ENCODE measurements at places on chromosomes 13 and 19. TPM values are rescaled to one million over a fixed set of nuclear protein-coding genes. Genes with fewer than 3 reads are reported as not detected.

ZNF836 gene
- 0.98 TPM for total RNA-seq

RFPL4AL1 gene
- total RNA-seq: not detected

ZNF865 gene
- total RNA-seq: 13.6 TPM

TMEM38A gene
- total RNA-seq: 1.9 TPM

FFAR2 gene
- not detected for total RNA-seq

TNFSF13B gene
- total RNA-seq: not detected

ZNF699 gene
- 0.36 TPM for total RNA-seq

POLRMT gene
- 79.8 TPM for total RNA-seq

GPI gene
- 705 TPM for total RNA-seq

SCN1B gene
- 19.3 TPM for total RNA-seq

PRODH2 gene
- 0.25 TPM for total RNA-seq

KLK11 gene
- total RNA-seq: not detected

SYT5 gene
- 4.1 TPM for total RNA-seq

PLEKHG2 gene
- total RNA-seq: 59.3 TPM

CYP4F8 gene
- not detected for total RNA-seq

ZNF154 gene
- total RNA-seq: not detected

CABP5 gene
- total RNA-seq: not detected

RPL28 gene
- total RNA-seq: 3,038 TPM

WTIP gene
- total RNA-seq: 31.0 TPM

IGFL2 gene
- total RNA-seq: 0.84 TPM

GJB2 gene
- total RNA-seq: 0.98 TPM

FTL gene
- 20,752 TPM for total RNA-seq

ICAM1 gene
- total RNA-seq: 4.9 TPM

CRB3 gene
- total RNA-seq: 4.1 TPM

OLFM4 gene
- total RNA-seq: not detected

ZNF208 gene
- not detected for total RNA-seq

SLC6A16 gene
- total RNA-seq: 1.3 TPM

PTGER1 gene
- not detected for total RNA-seq

ODAD3 gene
- 1.0 TPM for total RNA-seq

TMEM59L gene
- 6.2 TPM for total RNA-seq

ZNF728 gene
- not detected for total RNA-seq

CATSPERD gene
- not detected for total RNA-seq

MIA gene
- total RNA-seq: not detected

PDX1 gene
- not detected for total RNA-seq

TLE6 gene
- 3.1 TPM for total RNA-seq

ZNF112 gene
- total RNA-seq: 2.3 TPM

IZUMO2 gene
- total RNA-seq: not detected

CKAP2 gene
- total RNA-seq: 33.4 TPM

LRRC63 gene
- total RNA-seq: not detected

KRTDAP gene
- total RNA-seq: not detected

XRCC1 gene
- total RNA-seq: 30.3 TPM

RGL3 gene
- 1.3 TPM for total RNA-seq

ZNF66 gene
- not detected for total RNA-seq

NLRP11 gene
- total RNA-seq: not detected

KLK2 gene
- not detected for total RNA-seq

NFIC gene
- 43.1 TPM for total RNA-seq

CEACAM8 gene
- not detected for total RNA-seq

SPIB gene
- total RNA-seq: 0.25 TPM

HSPH1 gene
- total RNA-seq: 105 TPM

ZNF575 gene
- 2.7 TPM for total RNA-seq

NDUFB7 gene
- total RNA-seq: 204 TPM

GRIK5 gene
- 0.93 TPM for total RNA-seq

CEACAM21 gene
- not detected for total RNA-seq

CEACAM20 gene
- total RNA-seq: not detected

CCDC8 gene
- not detected for total RNA-seq

GPR183 gene
- not detected for total RNA-seq

FAM216B gene
- total RNA-seq: not detected

PBX4 gene
- total RNA-seq: 1.4 TPM

IRGC gene
- total RNA-seq: not detected

LINGO3 gene
- not detected for total RNA-seq

All from A549 treated with CpdA at 1 μM for 4 hours (cell line).